Stimulated activated CD4-positive, alpha-beta T cell treated with anti-CD3 and anti-CD28 coated beads, Interleukin-1b, Interleukin-23, amount 100 ng/mL, for 48 hours (primary cell): ENCODE measurements at places on chromosomes 2 and 18.

- DNase-seq, result no peak
Observed at GRCh38 chr2:198591586-198591985, 787.2 kb downstream of the PLCL1 start.

GRCh38 chr2:25311865-25312575, 29.7 kb downstream of the DNMT3A start:
- DNase-seq, result no peak

- DNase-seq, result no peak
Observed at GRCh38 chr2:237885111-237885930, 25.9 kb downstream of the RAMP1 start.

- no peak for DNase-seq
Observed at GRCh38 chr2:162018530-162018929, 55.5 kb downstream of the DPP4 start.

DNA sequence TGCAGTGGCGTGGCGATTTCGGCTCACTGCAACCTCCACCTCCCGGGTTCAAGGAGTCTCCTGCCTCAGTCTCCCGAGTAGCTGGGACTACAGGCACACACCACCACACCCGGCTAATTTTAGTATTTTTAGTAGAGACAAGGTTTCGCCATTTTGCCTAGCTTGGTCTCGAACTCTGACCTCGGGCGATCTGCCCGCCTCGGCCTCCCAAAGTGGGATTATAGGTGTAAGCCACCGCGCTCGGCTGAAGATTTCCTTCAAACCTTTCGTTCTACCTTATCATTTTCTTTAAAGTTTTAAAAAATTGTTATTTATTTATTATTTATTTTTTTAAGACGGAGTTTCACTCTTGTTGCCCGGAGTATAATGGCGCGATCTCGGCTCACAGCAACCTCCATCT, 979 bp upstream of the WDR43 start:
- DNase-seq, result no peak

DNA sequence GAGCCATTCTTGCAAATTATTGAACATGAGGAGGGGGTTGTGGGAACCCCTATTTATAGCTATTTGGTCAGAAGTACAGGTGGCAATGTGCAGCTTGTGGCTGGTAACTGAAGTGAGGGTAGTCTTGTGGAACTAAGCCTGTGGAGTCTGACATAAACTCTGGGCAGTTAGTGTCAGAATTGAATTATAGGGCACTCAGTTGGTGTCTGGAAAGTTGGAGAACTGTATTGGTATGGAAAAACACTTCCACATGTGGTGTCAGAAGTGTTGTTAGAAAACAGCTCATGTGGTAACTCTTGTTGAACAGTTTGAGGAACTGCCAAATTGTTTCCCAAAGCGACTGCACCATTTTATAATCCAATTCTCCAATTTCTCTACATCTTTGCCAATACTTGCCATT, 7.5 kb downstream of the RALBP1 start:
- DNase-seq, result no peak

DNA sequence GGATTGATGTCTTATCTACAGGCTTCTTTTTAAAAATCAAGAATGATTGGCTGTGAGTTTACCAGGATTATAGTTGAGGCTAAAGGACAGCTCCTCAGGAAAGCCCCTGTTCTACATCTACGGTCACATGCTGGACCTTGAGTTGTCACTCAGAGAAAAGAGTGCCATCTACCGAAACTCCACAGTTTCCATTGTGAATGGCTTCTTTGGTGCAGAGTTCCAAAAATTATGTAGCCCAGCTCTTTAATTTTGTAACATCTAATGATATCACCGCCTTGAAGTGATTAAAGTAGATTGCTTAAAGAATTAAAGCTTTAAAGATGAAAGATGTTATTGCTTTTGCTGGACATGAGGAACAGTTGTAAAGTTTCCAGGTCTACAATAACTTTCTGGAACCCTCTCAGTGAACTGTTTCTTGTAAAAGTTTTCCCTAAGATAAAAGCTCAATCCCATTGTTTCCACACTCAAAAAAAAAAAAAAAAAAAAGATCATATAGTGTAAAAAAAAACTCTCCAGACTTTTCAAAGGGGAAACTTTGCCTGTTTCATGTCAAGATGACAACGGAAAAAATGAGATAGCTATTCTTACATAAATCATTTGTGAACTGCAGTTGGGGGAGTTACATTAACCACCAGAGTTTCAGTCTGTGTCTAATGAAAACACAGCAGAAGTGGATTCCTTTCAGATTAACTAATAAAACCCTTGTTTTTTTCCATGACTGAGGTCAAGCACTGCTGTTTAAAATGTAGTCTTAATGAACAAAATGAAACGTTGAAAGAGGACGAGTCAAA, 4.3 kb downstream of the COL3A1 start:
- no peak for DNase-seq

GRCh38 chr18:59041819-59042815, 97.6 kb upstream of the SEC11C start:
- no peak for DNase-seq

DNA sequence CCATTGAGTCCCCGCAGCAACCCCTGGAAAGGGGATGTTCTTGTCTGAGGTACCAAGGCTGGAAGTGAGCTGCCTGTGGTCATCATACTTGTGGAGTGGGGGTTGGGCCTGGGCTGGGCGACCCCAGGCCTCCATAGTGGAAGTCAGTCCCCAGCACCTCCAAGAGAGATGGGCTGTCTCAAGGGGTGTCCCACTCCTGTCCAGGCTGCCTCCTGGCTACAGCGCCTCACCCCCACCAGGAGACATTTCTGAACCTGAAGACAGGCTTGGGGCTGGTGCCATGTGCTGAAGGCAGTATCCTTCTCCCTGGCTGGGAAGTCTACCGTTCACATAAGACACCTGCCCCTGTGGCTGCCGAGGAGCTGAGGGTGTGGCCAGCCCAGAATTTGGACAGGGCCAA, 28.9 kb downstream of the INHBB start:
- DNase-seq, result no peak

DNA sequence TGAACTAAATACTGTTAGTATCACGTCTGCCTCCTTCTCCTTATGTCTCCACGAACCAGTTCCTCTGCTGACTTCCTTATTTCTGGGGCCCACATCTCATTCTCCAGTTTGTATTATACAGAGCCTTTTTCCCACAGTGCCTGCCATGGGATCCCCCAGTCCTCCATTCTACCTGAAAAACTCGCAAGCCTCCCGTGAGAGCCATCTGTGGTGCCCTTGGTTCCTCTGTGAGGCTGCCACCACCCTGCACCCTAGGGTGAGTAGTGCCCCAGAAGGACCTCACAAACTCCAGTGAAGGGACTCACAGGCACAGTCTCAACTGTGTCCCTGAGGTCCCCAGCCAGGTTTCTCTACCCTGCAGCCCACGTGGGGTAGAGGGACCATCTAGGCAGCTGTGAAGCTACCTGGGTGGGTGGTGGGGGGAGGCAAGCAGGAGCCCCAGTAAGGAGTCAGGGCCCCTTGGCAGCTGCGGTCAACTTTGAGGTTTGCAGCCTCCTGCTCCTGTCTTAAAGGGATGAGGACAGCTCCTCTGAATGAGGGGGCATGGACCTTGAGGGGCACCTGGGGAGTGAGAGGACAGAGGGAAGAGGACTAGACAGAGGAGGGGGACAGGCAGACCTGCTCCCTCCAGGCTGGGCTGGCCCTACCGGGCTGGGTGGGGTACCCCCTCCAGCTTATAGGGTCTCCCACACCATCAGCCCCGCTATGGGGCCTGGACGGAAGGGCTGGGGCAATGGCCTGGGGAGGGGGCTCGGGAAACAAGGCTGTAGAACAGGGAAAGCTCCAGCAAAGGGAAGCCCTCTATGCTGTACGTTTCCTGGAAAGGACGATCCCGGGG, 1.0 kb downstream of the PSTPIP2 start:
- peak; percentile 16 for DNase-seq

- DNase-seq, result no peak
Observed at GRCh38 chr2:178114462-178114861, 2.2 kb downstream of the RBM45 start.

- no peak for DNase-seq
Observed at GRCh38 chr18:2907550-2908135, 60.8 kb downstream of the EMILIN2 start.

DNA sequence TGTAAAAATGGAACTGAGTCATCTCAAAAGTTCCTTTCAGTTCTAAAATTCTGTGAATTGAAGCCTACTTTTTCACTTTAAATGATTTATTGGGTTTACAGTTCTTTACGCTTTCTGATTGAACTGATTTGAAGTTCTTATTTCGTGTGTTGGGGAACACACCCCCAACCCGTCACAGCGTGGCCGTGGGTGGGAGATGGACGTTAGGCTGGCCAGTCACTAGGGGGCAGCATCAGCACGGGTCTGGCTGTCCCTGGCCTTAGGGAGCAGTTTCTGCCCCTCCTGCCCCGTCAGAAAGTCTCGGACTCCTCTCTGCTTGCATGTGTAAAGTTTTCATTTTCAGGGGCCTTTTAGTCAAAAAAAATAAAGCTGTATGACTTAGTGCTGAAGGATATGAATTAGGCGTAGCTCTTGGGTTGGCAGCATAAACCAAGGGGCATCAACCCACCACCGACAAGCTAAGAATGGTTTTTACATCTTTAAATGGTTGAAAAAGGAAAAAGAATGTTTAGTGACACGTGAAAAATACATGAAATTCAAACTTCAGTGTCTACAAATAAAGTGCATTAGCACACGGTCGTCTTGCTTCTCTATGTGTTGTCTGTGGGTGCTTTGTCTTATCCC, 63.4 kb downstream of the ZCCHC2 start:
- peak; percentile 85 for DNase-seq

- no peak for DNase-seq
Observed at GRCh38 chr18:22204996-22205395, 35.6 kb downstream of the GATA6 start.

- no peak for DNase-seq
Observed at GRCh38 chr2:240310201-240310600, 125.3 kb upstream of the GPC1 start.

GRCh38 chr18:45290364-45290763, 324.9 kb upstream of the SLC14A2 start:
- no peak for DNase-seq

DNA sequence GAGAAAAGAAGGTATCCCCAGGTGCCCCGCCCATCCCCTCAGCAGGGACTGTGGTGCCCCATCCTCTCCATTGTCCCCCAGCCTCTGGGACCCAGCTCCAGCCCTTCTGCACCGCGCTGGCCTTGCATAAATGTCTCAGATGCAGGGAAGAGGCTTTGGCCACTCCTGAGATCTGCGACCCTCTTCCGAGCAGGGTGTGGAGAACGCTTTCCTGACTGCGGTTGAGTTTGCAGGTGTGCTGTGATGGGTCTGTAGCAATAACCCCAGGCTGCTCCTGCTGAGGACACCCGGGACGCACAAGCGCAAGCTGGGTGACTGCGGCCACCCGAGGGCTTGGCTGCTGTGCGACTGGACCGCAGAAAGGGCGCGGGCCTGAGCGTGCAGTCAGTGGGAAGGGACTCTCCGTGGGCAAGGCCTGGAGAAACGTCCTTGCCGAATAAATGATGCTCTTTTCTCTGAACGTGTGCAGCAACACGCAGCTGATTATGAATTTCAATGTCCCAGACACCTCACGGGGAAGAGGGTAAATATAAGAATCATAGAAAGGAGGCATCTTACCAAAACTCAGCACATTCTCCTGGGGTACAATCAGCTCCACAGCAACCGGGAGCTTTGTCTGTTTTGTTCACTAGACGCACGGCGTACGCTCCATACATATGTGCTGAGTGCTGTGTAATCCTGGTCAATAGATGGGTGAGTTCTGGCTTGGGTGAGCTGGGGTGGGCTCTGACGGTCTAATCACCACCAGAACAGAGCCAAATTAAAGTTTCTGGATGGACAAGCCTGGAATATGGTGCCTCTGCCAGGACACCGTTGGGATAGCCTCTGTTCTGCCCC, 67.5 kb upstream of the ZNF516 start:
- DNase-seq, result no peak

DNA sequence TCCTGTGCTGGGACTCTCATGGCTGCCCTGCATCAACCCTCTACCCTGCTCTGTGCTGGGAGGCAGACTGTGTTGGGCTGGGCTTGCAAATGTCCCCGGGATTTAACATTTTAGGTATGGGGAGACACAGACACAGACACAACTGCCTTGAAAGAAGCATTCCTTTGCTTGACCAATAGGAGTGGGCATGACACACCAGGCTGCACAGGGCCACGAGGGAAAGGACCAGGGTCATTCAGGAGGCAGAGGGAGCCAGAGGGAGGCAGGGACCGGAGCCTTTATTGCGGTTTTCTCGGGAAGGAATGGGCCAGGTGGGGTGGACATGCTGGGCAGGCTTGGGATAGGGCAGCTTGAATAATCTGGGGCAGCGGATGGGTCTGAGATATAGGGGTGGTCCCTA, 238.7 kb upstream of the COPS8 start:
- DNase-seq, result no peak

DNA sequence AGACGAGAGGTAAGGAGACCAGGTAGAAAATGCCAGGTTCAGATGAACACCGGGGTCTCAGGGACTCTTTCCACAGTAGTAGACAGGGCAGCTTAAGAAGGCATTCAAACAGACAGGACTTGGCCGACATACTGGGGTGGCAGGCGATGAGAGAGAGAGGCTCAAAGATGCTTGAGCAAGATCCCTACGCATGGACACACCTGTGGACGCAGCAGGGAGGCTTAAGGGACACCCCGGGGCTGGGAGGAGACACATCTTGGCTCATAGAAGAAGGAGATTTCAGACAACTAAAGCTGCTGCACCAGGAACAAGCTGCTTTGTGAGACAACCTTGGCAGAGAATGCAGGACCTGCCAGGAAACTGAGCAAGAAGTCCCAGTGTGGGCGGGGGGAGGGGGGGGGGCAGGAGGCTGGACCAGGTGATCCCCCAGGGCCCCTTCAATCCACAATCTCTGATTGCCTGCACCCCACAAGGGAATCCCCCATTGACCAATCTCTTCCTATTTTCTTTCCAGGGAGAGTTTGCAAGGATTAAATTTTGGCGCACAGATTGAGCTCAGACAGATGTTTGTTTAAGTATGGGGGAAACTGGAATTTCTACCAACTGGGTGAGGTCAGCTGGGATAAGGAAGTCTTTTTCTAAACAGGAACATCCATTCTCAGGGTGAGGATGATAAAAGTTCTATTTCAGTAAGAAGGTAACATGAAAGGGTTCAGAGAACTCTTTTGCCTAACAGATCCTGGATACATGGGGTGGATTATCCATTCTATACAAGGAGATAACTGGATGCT, 400.7 kb downstream of the NBAS start:
- DNase-seq, result no peak

DNA sequence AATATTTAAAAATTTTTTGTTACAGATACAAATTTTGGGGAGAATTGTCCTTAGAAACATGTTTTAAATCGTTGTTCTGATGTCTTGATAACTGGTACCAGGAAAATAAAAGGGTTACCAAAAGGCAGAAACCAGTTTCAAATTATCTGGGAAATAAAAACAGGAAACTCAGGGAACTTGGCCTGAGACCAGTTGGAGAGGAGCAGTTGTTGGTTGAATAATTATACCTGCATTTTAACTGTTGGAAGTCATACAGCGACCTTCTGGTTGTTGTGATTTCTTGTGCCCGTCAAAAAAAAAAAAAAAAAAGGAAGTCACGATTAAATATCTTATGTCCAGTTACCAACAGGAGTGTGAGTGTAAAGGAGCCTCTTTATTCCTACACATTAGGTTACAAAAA, 51.8 kb downstream of the CRIM1 start:
- DNase-seq, result no peak

DNA sequence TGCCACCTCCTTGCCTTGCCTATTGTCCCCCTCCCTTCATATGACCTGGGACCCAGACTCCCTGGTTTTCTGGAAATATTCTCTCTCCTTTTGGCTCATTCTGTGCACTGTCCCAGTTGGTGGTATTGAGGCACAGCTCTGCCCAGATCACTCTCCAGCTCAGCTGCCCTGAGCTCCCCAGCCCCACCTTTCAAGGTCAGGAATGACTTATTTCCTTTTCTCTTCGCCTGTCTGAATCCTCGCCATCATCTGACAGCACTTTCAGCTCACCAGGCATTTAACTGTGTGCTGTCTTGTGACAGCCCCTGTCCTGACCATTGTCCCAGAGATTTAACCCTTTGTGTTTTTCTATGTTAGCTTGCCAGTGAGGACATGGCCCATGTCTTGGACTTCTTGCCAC, 133.0 kb downstream of the MSH2 start:
- no peak for DNase-seq
